Activated T-cell treated with anti-CD3 and anti-CD28 coated beads, Interleukin-2, amount 50 U/mL, for 72 hours (primary cell): ENCODE measurements at places on chromosomes 16 and 17. TPM values are rescaled to one million over a fixed set of nuclear protein-coding genes. Genes with fewer than 3 reads are reported as not detected.

Gene HP
- not detected for total RNA-seq

Gene SLC52A1
- total RNA-seq, result 0.23 TPM

GRCh38 chr16:3075523-3075915 is 10.1 kb downstream of the IL32 start:
- H3K27ac ChIP-seq, result peak overlapping the region; percentile 98
- peaks cover 10% of the 10 kb centered on the region for H3K36me3 ChIP-seq
- H3K27me3 ChIP-seq, result no peaks in the 10 kb centered on the region
- no peak for DNase-seq
- H3K4me3 ChIP-seq, result peak overlapping the region; percentile 92

DNA sequence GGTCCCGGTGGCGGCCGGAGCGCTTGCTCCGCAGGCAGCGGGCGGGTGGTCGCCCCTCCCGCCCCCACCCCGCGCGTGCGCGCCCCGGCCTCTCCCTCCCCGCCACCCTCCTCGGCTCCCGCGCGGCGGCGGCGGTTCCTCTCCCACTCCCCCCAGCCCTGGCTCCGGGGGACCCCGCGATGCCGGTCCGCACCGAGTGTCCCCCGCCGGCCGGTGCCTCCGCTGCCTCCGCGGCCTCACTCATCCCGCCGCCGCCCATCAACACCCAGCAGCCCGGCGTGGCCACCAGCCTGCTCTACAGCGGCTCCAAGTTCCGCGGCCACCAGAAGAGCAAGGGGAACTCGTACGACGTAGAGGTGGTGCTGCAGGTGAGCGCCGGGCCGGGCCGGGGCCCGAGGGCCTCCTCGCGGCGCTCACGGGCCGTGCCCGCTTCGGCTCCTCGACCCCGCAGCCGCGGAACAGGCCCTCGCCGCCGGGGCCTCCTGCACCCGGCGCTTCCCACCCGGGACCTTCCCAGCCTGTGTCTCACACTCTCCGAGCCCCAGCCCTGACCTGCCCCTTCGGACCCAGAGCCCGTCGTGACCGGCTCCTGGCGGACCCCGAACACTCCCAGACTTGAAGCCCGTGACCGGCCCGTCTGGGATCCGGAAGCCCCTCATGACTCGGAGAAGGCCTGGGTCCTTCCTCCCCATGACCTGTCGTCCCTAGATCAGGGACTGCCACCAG is 490 bp downstream of the GID4 start:
- peak overlapping the region; percentile 82 for H3K4me3 ChIP-seq
- peak; percentile 51 for DNase-seq
- peaks cover 15% of the 10 kb centered on the region for H3K36me3 ChIP-seq
- H3K4me1 ChIP-seq, result peaks cover 46% of the 10 kb centered on the region

GRCh38 chr17:64741038-64741641 is 79.0 kb upstream of the SMURF2 start:
- H3K36me3 ChIP-seq, result no peaks in the 10 kb centered on the region
- no peak overlapping the region for H3K27ac ChIP-seq
- H3K27me3 ChIP-seq, result no peaks in the 10 kb centered on the region
- peaks cover 22% of the 10 kb centered on the region for H3K4me1 ChIP-seq
